Fibroblast of the conjunctiva (primary cell): ENCODE measurements at places on chromosomes 2 and 18.

DNA sequence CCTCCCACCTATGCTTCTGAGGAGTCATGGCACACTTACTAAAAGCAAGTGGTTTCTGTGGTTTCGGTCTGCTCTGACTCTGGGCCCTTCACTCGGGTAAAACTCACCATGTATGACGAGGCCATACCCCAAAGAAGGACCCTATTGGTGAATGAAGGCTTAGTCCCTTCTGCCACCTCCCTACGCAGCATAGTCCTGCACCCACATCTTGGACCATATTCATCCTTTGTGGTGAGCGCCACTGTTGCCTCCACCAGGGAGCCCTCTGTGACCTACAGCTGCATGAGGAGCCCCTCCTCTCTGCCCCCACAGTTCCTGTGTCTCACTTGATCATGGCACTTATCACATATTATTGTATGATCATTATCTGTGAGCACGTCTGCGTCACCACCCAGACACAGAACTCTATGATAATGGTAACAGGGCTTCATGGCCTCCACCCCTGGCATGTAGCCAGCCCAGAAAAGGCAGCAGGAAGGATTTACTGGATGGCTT is 113.3 kb downstream of the TFCP2L1 start:
- no peak for DNase-seq

GRCh38 chr18:38007676-38008330 is 442.2 kb upstream of the CELF4 start:
- no peak for DNase-seq

DNA sequence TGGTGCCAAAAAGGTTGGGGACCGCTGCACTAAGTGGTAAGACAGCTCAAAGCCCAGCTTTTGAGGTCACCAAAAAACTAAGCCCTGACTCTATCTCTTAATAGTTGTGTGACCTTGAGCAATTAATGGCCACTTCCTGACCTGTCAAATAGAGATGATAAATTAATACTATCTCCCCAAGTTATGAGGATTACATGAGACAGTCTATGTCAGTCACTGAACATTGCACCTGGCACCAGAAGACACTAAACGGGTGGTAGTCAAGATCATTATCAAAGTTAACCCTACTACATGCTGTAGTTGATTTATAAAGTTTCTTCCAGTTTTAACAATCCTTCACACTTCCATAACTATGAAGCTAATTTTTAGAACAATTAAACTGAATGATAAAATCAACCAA is 36.5 kb downstream of the STPG4 start:
- no peak for DNase-seq

GRCh38 chr2:43692428-43692994 is 16.3 kb upstream of the C1GALT1C1L start:
- no peak for DNase-seq

GRCh38 chr18:40695526-40695925 is 1259.5 kb upstream of the PIK3C3 start:
- DNase-seq, result no peak

DNA sequence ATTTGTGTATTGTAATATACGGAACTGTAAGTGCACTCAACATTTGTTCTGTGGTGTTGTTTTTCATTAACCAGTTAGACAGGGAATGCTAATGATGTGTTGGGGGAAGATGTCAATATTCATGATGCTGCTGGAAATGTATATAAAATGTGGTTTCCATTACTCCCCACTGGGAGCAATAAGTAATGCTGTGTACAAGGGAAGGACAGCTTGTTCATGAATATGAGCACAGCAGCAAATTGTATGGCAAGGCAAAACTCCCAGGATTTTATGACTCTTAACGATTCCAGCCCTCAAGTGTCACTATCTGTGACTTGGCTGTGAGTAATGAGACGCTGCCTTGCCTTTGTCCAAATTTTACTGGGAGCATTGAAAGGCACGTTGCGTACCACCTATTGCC is 312.4 kb upstream of the DDX18 start:
- no peak for DNase-seq

DNA sequence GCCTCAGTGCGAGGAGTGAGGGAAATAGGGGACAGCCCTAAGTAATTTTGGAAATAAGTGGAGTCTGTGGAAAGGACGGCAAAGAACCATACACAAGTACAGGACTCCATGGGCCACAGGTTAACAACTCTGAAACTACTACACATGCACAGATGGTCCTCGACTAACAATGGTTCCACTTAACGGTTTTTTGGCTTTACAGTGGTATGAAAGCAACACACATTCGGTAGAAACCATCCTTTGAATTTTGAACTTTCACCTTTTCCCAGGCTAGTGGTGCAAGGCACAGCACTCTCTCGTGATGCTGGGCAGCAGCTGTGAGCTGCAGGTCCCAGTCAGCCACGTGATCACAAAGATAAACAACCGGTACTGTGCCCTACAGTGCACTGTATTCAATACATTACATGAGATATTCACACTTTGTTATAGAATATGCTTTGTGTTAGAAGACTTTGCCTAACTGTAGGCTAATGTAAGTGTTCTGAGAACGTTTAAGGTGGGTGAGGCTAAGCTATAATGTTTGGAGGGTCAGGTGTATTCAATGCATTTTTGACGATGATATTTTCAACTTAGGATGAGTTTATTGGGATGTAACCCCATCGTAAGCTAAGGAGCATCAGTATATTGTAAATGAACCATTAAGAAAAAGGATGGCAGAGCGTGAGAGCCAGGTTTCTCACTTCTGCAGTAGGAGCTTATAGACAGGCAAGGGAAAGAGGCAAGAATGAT is 44.6 kb downstream of the TBC1D8 start:
- no peak for DNase-seq
